ENCODE measurements at places on chromosomes 5 and 9. TPM values are rescaled to one million over a fixed set of nuclear protein-coding genes. Genes with fewer than 3 reads are reported as not detected.

The RAD50 gene
- polyA plus RNA-seq: 53.4 TPM

The PCDHGA8 gene
- polyA plus RNA-seq: 0.42 TPM

DNA sequence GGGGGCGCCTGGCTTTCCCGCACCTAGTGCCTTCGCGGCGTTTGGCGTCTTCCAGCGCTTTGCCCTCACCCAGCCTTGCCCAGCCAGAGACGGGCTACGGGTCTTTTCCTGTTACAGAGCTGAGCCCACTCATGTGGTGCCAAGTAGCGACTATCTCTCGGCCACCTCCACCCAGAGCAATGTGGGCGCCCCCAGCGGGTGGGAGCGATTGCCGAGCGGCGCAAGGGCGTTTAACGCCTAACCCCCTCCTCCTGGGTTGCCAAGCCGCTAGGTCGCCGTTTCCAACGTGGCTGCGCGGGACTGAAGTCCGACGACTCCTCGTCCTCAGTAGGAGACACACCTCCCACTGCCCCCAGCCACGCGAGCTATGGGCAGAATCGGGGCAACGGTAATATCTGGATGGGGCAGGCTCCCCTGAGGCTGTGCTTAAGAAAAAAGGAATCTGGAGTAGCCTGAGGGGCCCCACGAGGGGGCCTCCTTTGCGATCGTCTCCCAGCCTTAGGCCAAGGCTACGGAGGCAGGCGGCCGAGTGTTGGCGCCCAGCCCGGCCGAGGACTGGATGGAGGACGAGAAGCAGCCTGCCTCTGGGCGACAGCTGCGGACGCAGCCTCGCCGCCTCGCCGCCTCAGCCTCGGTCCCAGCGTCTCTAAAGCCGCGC, 5.8 kb downstream of the TLX3 start:
- DNase-seq: no peak

- no peak for DNase-seq
Measured at GRCh38 chr5:98104454-98105188, 668.8 kb upstream of the RGMB start.

DNA sequence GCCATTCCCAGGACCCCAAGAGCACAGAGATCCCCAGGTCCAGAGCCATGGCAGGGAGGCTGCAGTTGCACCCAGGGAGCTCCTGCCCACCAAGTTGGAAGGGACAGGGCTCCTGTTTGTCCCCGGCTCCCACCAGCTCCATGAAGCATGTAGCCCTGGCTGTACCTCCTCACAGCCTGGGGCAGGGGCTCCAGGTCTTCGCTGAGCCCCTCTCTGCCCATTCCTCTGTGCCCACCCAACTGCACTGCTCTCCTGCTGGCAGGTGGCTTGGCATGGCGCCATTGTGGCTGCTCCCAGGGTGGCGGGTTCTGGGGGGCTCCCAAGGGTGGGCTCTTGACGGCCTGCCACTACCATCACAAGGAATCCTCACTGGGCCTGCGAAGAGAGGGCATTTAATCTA, 197.5 kb upstream of the DAB2 start:
- DNase-seq: no peak

DNA sequence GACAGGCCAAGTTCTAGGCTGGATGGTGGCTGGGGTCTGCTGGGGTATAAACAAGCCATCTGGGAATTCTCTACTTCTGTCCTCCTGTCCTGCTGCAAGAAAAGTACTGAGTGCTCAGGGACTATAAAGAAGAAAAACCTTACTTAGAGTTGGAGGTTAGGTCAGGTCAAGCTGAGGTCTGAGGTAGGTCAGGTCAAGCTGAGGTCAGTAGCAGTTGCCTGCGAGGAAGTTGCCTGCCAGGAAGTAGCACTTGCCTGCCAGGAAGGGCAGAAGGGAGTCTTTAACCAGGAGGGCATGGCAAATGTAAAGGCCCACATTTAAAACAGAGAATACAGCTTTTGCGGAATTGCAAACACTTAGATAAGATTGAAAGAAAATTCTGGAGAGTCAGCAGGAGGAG, 51.3 kb upstream of the PRLR start:
- no peak for DNase-seq

DNA sequence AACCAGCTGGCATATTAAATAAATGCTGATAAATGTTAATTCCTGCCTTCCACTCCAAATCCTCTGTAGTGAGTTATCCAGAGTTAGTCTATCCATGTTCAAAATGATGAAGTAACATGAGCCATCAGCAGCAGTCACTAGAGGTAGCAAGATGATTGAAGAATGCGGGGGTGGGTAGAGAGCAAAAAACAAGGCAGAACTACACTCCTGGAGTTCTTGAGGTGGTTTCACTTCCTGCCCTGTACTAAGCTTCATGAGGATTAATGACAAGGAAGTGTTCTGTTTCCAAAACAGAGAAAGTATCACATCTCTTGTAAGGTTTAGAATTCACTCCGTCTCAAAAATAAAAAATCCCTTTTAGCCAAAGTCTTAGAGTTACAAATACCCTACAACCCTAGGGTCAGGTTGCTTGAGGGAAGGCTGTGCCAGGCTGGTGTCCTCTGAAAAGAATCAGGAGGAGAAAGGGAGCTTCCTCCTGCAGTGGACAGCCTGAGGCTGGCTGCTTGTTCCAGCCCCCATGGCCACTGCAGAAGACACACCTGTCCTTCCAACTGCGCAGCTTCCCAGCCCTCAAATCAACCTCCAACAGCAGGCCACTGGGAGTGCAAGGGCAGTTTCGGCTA, 180.2 kb downstream of the DENND1A start:
- no peak for DNase-seq

DNA sequence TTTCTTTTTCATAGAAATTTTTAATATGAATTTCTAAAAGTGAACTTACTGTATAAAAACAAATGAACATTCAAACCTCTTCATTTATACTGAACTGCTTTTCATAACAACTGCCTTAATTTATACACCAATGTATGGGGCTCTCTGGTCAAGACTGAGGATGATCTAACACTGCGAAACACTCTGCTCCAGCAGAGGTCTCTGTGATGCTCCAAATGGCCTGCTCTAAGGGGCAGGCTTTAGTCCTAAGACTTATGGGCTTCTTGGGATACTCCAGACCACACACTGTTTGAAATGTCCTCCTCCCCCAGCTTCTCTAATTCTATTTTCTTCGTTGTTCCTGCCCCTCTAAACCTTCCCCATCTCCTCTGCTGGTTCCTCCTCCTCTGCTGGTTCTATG, 58.5 kb downstream of the LIFR start:
- no peak for DNase-seq

GRCh38 chr5:9713356-9713755, 83.2 kb upstream of the TAS2R1 start:
- DNase-seq: no peak
